AG08395 (cell line): ENCODE measurements at places on chromosomes 11 and 22.

GRCh38 chr11:2580061-2580421 lies 119.8 kb downstream of the KCNQ1OT1 start:
- DNase-seq, result no peak

- DNase-seq, result no peak
These were observed 1.0 kb downstream of the CABP4 start for GRCh38 chr11:67456068-67456705.

DNA sequence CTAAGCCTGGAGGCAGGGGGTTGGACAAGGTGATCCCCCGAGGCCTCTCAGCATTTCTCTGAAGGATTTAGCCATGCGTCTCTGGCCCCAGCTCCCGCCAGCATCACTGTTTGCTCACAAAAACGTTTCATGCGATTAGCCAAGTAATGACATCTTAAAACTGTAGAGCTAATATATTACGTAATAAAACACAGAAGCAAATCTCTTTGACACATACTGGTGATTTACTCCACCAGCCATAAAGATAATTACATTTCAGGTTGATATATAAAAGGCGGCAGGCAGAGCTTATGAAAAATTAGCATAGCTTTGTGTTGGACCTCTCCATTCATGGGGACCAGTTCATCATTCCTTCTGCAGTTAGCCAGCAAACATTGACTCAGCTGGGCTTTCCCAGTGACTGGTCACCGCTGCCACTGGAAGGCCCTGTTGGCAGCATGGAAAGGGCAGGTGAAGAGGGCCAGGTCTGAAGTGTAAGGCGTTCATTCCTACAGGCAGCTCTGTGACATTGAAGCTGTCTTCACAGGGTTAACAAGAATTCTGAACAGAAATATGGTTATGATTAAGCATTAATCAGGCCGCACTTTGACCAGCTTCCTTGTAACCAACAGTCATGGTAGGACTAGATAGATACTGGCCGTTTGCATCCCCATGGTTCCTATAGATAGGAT lies 150.3 kb downstream of the NECTIN1 start:
- DNase-seq, result no peak

- no peak for DNase-seq
These were observed 34.2 kb upstream of the HORMAD2 start for GRCh38 chr22:30045901-30046715.

GRCh38 chr22:17968126-17968525 lies 56.2 kb downstream of the MICAL3 start:
- DNase-seq, result no peak

GRCh38 chr11:64353715-64354506 lies 5.1 kb upstream of the RPS6KA4 start:
- no peak for DNase-seq

DNA sequence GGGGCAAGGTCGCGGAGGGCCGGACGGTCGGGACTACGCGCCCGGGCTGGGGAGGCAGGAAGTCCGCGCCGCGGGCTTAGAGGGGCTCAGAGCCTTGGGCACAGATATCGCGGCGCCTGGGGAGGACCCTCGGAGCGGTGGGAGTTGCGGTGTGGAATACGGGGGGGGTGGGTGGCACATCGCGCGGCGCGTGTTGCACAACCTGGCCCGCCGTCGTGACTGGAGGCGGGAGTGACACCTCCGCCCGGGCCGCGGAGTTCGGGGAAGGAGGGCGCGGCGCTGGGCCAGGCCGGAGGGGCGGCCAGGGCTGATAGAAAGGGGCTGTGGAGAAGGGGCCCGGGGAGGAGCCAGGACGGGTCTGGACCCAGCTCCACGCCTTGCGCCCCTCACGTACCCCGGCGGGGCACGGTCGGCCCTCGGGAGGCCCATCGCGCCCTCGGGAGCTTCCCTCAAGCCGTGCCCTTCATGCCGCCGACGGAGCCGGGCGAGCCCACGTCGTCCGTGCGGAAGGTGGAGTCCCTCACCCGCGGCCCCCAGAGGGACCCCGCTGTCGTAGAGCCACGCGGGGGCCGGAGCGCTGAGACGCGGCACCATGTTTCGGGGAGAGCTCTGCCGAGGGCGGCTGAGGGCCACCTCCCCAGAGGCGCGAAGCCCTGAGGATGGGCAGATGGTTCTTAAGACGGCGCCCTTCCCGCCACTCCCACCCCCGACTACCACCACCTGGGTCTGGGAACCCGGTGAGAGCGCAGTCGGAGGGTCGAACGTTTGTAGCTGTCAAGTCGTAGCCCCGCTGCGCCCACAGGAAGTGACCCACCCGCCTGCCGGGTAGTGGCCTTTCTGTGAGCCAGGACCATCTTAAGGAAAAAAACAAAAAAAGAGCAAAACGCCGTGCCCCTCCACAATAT lies 729 bp downstream of the IL17RA start:
- DNase-seq, result peak; percentile 36

DNA sequence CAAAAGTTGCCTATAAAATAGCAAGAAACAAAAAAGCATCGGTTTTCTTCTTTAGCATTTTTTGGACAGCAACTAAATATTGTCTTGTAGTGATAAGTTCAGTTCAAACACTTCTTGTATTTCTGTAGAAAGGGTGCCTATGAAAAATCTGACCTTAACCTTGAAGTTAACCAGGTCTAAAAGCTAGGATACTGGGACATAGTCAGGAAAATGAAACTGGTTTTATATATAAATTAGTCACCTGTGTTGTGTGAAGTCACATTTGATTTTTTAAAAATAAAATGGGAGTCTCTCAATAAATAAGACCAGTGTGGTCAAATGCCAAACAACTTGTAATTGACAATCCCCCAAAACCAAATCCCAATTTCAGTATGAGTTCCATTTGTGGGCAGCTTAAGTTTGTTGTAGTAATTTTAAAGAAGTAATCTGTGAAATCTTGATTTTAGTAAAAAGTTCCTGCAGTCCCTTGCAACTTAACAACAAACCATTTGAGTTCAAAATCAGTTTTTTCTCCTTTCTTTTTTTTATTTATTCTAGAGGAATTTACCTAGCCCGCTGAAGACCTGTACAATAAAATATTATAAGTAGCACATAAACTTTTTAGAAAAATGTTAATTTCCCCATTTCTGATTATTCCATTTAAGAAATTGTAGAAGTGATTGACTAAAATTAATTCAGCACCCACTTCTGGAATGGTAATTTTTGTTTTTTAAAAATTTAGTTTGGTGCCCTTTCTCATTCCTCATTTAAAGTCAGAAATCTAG lies 84.5 kb upstream of the PPARA start:
- no peak for DNase-seq

GRCh38 chr11:3645552-3645951 lies 624 bp downstream of the ART1 start:
- no peak for DNase-seq

DNA sequence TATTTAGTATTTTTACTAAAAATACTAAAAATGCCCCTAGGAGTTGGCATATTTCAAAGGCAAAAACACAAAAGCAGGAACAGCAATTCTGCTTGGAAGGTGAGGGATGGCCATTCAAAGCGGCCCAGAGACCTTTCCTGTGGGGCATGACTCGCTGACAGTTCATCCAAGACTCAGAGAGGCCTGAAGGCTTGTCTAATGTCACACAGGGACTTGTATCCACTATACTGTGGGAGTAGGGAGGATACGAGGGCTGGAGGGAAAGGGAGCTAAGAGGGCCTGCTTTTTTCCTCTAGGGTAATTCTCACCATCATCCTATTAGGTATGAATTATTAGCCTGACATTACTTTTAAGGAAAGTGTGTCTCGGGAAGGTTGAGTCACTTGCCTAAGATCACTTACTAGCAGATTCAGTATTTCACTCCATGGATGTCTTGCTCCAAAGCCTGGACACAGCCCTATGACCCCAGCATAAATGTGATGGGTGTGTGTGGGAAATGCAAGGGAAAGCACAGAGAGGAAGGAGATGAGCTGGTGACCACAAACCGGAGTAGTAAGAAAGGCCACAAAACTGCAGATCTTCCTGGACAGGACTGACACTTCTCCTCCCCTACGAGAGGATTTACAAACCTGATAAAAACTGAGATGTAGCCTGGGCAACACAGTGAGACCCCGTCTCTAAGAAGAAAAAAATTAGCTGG lies 16.7 kb upstream of the UCP3 start:
- DNase-seq, result peak; percentile 23

GRCh38 chr22:40234658-40235057 lies 56.9 kb downstream of the TNRC6B start:
- DNase-seq, result no peak

- DNase-seq, result peak; percentile 74
These were observed 68.7 kb upstream of the ASPHD2 start for GRCh38 chr22:26360169-26360885.

GRCh38 chr22:37334859-37335805 lies 52.8 kb downstream of the CYTH4 start:
- DNase-seq, result no peak

DNA sequence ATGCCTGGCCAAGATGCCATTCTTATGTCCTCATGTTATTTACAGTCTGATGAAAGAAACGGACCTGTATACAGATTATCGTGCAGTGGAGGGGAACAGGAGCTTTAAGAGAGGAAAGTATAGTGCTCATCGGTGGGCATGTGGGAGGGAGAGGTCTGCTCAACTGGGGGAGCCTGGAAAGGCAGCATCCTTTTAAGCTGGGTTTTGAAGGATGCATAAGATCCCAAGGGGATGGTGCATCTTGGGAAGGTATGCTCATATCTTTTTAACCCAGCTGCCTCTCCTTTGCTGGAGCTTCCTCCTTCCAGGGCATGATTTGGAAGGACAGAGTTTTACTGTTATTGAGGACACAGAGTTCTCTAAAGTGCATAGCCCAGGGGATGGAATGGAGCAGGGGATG lies 34.8 kb downstream of the MIAT start:
- DNase-seq, result no peak

DNA sequence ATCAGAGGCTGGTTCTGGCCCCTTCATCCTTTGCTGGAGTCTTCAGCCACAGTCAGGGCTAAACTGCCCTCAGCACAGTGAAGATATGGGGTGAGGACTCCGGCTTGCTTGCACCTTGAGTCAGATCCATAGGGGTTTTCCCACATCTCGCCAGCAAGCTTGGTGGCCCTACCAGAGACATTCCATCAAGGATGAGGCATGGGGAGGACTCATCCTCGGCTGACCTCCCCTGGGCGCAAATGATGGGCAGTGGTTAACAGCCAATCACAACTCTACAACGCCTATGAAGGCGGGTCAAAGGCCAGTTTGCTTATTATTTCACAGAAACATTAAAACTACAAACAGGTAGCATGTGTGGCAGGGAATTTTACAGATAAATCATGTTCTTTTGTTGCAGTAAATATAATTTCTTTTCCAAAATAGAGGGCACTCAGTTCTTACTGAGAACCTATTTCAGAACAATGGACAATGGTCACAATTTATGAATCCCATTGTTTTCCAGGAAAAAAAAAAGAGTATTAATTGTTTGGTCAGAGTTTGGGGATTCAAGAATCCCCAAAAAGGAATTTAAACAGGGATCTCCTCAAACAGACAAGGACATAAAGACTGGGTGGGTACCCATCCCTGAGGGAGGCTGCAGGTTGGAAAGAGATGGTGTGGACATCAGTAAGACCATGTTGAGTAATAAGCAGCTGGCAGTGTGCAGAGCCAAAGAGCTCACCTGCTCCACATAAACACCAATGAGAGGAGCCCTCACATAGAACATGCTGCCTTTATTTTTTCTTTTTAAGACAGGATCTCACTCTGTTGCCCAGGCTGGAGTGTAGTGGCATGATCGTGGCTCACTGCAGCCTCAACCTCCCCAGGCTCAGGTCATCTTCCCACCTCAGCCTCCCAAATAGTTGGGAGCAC lies 14.8 kb downstream of the PLAAT3 start:
- DNase-seq, result peak; percentile 94

GRCh38 chr22:23787600-23787896 lies 782 bp downstream of the SMARCB1 start:
- DNase-seq, result no peak

GRCh38 chr11:60902625-60903024 lies 3.8 kb downstream of the PRPF19 start:
- DNase-seq, result no peak

DNA sequence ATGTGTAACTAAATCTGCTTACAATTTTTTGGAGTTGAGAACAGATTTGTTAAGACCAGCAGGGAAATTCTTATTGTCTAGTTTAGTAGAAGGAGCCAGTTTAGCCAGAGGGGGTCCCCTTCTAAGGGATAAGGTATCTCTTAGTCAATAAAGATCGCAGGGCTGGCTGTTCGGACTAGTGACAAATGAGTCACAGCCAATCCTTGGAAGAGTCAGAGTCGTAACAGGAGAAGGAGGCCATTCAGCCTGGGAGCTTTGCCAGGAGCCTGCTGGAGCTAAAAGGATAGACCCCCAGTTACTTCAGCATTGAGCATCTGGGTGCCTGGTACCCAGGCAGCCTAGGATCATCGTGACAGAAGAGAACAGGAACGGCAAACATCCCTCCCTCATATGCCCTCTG lies 191.6 kb upstream of the ARHGAP20 start:
- no peak for DNase-seq

DNA sequence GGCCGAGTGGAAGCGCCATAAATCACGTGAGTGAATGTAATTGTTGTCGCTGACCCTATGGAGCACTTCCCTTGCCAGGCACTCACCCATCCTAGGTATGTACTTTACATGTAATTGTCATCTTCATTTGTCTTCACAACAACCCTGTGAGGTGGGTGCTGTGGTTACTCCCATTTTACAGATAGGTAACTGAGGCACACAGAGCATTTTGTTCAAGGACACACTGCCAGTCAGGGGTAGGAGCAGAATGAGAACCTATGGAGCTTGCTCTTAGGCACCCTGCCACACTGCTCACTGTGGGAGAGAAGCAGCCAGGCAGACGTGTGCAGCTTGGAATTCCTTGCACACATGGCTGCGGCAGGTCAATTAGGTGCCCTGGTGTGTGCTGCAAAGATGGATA lies 785 bp upstream of the EFCAB6 start:
- DNase-seq, result no peak

DNA sequence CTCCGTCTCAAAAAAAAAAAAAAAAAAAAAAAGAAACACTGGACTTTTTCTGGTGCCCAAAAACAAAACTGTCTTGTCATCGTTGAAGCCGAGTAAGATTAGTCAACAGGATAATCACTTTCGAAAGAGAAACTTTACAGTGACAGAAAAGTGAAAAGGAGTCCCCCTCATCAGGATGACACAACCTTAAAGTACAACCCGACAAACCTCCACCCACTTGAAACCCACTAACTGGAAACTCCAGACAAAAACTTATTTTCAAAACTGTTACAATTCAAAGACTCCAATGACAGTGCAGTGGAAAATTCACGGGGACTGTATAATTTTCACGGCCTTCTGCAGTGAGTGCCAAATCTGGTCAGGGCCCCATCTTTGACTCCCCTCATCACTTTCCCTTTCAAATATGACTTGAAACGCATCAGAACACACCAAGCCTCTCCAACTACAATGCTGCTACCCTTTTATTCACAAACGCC lies 1.3 kb downstream of the DENND5A start:
- DNase-seq, result peak; percentile 48

- DNase-seq, result peak; percentile 72
These were observed 36.3 kb upstream of the POLA2 start for GRCh38 chr11:65225279-65226102.
